ENCODE measurements at places on chromosomes 3 and 15. TPM values are rescaled to one million over a fixed set of nuclear protein-coding genes. Genes with fewer than 3 reads are reported as not detected.
A peak's percentile ranks its signal among the peaks of the same experiment; 100 is the strongest.

DNA sequence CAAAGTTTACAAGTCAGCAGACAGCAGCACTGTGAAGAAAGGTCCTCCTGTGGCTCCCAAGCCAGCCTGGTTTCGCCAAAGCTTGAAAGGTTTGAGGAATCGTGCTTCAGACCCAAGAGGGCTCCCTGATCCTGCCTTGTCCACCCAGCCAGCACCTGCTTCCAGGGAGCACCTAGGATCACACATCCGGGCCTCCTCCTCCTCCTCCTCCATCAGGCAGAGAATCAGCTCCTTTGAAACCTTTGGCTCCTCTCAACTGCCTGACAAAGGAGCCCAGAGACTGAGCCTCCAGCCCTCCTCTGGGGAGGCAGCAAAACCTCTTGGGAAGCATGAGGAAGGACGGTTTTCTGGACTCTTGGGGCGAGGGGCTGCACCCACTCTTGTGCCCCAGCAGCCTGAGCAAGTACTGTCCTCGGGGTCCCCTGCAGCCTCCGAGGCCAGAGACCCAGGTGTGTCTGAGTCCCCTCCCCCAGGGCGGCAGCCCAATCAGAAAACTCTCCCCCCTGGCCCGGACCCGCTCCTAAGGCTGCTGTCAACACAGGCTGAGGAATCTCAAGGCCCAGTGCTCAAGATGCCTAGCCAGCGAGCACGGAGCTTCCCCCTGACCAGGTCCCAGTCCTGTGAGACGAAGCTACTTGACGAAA, 24.2 kb downstream of the STARD5 start:
- no peak for DNase-seq

DNA sequence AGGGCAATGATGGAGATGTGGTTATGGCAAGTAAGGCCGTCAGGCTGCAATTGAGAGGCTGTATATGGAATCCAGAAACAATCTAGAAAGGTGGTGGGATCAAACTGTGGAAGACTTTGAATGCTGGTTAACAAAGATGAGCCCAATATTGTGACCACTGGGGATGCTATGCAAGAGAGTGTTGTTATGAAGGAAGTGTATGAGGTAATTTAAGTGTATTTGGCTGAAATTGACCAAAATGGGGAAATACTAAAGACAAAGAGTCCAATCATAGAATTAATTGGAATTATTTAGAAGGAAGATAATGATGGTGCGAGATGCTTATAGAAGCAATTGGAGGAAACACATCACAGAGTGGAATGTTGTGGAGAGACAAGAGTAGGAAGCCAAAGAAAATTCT, 24.5 kb downstream of the BTLA start:
- no peak for DNase-seq

DNA sequence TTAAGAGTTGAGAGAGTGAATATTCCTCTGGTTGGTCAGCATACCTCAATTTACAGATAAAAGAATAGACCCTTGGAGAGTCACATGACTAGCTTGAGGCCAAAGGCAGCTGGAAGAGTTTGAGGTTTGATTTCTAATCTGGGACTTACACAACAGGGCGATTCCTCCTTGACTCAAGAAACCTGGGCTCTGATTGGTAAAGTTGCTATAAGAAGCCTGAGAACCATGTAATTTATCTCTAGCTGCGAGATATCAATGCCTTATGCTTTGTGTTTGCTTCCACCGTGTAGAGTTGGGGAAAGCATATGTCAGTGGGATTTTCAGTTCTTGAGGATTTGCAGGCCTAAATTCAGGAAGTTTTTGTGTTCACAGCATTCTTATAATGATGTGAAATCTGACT, 206.0 kb downstream of the KLHL25 start:
- DNase-seq = no peak

Gene REC114
- polyA plus RNA-seq = not detected

DNA sequence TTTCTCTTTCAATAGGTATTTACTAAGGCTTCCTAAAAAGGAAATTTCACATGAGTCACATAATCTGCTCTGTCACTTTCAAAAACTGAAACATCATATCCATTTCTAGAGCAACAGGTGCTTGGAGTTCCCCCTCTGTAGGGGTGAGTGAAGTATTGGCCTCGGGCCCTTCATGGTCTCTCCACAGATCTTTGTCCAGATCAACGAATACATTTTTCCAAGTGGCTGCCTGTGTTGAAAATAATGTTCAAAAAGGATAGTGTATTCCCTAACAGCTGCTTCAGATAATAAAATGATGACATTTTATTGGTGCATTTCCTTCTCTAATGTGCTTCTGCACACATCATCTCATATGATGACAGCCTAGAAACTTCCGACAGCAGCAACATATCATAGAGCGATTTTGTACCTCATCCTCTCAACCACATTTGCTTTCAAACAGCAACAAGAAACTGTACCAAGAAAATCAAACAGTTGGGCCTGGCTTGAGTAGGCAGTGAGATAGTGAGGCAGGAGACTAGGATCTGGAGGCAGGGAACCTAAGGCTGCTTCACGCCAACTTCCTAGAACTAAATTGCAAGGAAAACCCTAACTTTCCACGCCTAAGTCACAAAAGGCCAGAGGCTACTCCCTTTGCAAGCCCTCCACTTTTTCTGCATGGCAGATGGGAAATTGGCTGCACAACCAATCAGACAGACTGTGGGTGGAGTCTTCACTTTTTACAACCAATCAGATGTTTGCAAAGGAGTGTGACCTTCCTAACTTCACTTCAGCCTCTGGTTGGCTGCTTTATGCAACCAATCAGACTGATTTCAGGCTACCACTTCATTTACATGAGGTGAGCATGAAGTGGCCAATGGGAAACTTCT, 340.2 kb downstream of the LRRC3B start:
- DNase-seq = no peak

DNA sequence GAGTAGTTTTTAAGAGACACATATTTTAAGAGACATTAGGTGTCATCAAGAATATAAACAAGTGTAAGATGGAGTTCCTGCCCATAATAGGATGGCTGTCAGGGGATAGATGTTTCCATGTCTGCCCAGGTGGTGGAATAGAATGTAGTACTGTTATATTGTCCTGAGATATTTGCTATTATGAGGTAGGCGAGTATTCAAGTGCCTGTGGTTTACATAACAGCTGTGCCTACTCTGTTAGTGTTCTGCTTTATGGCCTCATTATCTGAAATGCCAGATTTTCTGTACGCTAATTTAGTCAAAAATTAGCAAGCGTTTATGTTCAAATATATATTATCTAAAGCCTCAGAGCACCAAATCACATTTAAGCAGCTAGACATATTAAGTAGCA, 360.2 kb upstream of the ROPN1 start:
- no peak for DNase-seq

DNA sequence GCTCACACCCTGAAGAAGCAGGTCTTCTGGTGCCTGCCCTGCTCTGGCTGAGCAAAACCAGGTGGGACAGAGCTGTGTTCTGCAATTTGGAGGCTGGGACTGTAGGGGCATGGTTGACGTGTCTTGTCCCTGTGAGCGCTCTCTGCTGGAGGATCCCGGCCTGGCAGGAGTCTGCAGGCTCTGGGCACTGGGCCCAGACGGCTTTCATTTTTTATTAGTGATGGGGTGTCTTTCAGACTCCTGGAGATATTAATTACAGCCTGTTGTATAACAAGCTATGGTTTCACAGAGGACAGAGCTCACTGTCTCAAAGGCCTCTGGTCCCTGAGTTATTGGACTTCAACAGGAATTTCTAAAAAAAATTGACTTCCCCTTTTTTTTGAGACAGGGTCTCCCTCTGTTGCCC, 29.5 kb upstream of the ZNF710 start:
- peak; percentile 31 for DNase-seq

Gene GMPS
- 70.8 TPM for polyA plus RNA-seq

DNA sequence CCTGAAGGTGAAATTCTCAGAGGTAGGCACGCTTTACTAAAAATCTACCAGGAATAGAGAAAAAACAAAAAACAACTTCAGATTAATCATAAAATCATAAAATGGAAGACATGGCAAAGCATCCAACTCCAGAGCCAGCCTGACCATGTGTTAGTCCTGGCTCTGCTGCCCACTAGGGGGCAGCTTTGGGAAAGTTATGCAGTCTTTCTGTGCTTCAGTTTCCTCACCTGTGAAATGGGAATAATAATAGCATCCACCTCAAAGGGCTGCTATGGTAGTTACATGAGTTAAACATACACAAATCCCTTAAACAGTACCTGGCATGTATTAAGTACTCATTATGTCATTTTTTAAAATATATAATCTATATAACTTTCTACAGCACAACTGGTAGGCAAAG, 52.3 kb downstream of the WNT5A start:
- DNase-seq = no peak

- no peak for DNase-seq
Measured at GRCh38 chr3:17075907-17076306, 191.2 kb downstream of the PLCL2 start.

DNA sequence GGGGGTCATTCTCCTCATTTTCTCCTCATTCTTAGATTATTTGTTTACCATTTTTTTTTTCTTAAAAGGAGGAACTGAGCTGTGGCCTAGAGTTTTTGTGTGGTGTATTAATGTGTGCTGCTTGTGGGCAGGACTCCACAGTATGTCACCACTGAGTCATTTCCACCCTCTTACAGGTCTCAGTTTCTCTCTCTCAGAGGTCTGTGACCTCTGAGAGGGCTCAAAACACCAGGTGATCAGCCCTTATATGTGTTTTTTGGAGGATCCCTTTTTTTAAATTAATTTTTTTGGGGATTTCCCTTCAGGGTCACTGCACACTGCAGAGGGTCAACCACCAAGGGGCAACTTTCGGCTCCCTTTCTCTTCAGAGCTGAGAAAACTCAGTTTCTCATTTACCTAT, 166.4 kb downstream of the SUCNR1 start:
- no peak for DNase-seq

DNA sequence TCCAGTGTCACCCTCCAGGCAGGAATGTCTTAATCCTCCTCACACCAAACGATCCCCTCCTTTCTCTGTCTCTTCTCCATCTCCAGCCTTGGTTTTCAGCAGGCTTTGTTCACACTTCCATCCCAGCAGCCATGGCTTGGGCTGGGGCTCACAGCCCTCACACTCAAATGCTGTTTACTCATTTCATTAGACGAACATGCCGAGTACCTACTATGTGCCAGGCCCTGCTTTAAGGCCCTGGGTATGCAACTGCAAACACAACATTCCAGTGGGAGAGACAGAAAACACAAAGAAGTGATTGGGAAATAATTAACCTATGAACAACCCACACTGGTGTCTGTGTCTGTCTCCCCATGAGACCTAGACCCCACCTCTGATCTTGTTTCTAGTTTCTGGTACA, 43.9 kb downstream of the LYZL4 start:
- no peak for DNase-seq

Gene WDR72
- polyA plus RNA-seq = 82.8 TPM

DNA sequence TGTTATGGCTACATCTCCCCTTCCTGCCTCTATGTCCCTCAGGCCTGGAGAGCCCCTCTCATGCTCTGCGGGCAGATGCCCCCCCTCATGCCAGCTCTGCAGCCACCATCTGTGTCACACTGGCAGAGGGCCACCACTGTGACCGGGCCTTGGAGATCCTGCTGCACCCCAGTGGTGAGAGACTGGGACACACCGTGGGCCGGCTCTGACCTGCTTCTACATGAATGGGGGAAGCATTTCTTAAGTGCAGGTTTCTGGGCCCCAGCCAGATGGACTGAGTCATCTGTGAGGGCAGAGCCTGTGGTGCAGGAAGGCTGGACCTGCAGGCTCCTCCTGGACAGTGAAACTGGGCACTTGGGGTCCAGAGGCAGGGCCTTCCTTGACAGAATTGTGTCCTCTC, 4.8 kb downstream of the VWA5B2 start:
- DNase-seq = no peak

GRCh38 chr3:141234283-141234682, 2.7 kb downstream of the PXYLP1 start:
- DNase-seq = no peak

GRCh38 chr3:14031271-14031670, 93.4 kb downstream of the CHCHD4 start:
- no peak for DNase-seq

DNA sequence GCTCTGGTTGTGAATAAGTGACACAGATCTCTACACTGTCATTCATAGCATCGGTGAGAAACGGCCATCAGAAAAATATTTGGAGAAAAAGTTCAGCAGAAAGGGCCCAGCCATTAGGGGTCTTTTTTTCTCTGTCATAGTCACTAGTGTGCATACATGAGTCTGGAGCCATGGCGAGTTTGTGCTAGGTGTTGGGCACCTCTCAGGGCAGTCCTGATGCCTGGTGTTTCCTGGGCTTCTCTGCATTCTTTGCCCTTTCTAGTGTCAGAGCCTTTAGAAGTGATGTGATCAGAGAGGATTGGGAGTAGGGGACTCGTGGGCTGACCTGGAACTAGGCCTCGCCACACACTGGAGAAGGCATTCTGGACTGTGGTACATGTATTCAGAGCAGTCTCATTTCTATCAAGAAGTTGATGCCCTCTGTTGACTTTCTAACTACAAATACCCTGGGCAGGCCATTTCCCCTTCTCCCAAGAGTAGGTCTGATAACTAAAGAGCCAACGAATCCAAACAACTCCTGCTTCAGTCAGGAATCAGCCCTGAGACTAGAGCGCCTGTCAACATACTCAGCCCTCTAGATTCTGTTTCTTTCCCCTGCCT, 1.6 kb downstream of the KY start:
- no peak for DNase-seq

DNA sequence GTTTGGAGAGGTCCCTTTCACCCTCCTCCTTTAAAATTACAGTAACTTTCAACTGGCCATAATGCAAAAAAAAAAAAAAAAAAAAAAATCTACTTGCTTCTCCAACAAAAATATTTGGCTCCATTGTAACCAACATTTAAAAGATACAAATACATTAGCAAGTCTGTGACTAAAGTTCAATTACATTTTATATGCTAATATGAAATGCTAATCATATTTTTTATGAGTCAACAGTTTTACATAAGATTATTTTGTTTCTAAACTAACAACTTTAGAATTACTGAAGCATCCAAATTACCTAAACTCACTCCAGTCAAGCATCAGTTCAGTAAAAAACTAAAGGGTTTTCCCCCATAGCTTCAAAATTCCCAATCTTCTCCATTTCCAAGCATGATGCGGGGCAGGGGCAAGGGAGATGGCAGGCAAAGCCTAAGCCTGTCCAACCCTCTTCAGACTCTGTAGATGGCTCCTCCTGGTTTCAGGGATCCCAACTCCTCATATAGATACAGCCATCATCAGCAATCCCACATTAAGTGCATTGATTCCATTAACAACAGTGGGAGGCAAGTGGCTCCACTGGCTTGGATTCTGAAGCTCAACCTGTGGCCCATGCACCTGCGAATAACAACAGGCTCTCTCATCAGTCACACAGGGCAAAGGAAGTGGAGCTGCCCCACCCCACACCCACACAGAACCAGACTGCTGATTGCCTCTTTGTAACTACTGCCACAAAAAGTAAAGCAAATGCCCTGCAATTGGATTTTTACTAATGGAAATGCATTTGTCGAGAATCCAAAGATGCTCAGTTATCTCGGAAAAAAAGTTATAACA, 15.0 kb downstream of the SFMBT1 start:
- DNase-seq = no peak

GRCh38 chr3:102229062-102229655, 205.7 kb upstream of the ZPLD1 start:
- DNase-seq = peak; percentile 77

Measured in right renal pelvis (tissue), 4 donors.